ENCODE measurements at places on chromosomes 7 and 10. TPM values are rescaled to one million over a fixed set of nuclear protein-coding genes. Genes with fewer than 3 reads are reported as not detected.

CYP3A4 gene
- polyA plus RNA-seq, result not detected

PTPRZ1 gene
- not detected for polyA plus RNA-seq

RET gene
- not detected for polyA plus RNA-seq

DNA sequence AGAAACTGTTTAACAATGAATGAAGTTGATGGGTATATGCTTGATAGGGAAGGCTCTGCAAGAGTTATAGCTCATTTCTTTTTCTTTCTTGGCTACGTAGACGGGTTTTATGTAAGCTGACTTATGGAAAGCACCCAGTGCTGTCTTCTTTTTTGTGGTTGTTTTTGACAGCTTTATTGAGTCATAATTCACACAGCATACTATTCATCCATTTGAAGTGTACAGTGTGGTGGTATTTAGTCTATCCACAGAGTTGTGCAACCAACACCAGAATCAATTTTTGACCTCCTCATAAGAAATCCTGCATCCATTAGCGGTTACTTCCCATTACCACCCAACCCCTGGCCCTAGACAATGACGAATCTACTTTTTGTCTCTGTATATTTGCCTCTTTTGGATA lies 240.6 kb upstream of the KIAA1217 start:
- DNase-seq, result no peak

DNA sequence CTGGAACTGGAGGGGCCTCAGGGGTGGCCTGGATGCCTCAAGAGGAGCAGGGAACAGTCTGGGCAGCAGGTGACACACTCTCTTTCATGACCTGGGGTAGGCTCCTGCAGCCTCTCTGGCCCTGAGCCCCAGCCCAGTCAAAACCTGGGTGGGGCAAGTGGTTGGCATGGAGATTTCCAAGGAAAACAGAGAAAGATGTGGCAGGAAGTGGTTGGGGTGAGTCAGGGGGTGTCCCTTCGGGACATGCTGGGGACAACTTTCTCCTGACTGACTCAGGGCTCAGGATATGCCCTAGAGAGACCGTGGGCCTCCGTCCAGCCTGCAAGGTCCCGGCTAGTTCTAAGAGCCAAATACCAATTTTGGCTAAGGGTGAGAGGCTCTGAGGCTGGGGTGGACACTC lies 2.9 kb downstream of the AQP1 start:
- DNase-seq, result no peak

DNA sequence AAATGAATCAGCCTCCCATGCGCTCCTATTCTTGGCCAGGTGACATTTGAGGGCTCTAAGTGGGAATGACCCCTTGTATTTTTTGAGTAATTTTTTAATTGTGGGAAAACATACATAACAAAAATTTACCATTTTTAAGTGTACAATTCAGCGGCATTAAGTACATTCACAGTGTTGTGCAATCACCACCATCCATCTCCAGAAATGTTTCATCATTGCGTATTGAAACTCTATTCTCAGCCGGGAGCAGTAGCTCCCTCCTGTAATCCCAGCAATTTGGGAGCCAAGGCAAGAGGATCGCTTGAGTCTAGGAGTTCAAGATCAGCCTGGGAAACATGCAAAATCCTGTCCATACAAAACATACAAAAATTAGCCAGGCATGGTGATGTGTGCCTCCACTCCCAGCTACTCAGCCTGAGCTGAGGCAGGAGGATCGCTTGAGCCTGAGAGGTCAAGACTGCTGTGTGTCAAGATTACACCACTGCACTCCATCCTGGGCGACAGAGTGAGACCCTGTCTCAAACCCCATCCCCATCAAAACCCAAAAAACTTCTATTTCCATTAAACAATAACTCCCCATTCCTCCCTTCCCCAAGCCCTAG lies 2.5 kb downstream of the ANTXRL start:
- no peak for DNase-seq

DNA sequence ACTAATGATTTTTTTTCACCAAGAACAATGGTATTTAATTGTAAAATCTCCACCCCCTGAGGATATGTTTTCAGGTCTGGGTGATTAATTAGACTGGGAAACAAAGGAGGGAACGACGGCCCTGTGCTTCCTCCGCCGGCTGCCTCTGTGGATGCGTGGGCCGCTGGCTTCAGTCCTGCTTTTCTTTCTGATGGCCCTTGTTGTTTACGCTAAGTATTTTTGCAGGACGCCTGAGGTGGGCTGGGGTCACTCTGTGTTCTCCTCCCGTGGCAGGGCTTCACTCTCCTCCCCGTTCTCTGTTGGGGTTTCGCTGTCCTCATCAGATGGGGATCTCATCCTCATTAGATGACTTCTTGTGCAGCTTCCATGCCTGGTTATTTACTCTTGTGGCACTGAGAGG lies 5.2 kb upstream of the ACBD5 start:
- DNase-seq, result no peak

DNA sequence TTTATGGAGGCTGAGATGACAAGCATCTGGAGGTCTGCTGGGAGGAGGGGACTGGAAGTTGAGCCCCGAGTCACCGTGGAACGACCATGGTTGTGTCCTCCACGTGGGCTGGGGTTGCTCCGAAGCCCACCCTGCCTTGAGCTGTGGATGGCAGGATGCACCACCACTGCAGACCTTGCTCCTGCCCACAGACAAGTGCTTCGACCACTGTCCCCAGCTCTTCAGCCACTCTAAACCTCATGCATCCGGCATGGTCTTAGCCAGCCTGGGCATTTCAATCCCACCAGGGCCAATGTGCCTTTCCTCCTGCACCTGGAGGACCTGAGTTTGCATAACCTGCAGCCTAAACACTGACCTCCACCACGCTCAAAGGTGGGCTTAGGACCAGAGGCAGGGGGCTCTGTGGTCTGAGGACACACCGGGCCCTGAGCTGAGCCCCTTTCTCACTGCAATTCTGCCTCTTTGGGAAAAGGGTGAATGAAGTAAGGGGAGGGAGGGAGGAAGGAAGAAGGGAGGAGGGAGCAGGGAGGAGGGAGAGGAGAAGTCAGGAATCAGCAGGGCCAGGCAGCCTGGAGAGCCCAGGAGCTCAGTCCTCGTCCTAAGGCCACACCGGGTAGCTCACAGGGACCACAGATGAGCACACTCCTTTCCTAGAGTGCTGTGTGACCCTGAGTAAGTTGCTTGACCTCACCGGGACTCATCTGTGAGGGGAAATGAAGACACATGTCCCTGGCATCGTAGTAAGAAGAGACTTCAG lies 44.8 kb upstream of the DNAAF5 start:
- no peak for DNase-seq
